Osteocyte (in vitro differentiated cells): ENCODE measurements at places on chromosomes 4 and X.

- no peak for DNase-seq
Measured at GRCh38 chr4:74529284-74530041, 84.5 kb downstream of the AREG start.

DNA sequence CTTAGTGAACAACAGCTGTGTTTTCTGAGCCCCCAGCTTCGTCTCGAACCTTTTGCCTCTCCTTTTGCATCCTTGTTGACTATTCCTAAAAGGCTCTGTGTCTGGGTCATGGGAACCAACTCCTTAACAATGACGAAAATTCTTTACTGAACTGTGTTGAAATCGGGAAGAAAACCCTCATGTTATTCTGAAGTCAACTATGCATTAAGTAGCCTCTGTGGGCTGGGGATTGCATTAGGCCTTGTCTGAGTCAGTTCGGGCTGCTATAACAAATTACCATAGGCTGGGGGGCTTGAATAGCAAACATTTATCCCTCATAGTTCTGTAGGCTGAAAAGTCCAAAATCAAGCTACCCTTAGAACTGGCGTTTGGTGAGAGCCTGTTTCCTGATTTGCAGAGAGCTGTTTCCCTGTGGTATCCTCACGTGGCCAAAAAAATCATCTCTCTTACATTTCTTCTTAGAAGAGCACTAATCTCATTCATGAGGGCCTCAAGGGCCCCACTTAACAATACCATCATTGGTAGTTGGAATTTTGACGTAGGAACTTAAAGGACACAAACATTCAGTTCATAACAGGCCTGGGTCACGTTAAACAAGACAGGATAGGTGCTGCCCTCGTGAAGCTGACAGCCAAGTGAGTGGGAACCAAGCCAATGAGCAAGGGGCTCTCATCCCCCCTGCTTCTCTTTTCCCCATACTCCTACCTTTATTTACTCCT is 75.9 kb downstream of the CLNK start:
- DNase-seq: no peak

DNA sequence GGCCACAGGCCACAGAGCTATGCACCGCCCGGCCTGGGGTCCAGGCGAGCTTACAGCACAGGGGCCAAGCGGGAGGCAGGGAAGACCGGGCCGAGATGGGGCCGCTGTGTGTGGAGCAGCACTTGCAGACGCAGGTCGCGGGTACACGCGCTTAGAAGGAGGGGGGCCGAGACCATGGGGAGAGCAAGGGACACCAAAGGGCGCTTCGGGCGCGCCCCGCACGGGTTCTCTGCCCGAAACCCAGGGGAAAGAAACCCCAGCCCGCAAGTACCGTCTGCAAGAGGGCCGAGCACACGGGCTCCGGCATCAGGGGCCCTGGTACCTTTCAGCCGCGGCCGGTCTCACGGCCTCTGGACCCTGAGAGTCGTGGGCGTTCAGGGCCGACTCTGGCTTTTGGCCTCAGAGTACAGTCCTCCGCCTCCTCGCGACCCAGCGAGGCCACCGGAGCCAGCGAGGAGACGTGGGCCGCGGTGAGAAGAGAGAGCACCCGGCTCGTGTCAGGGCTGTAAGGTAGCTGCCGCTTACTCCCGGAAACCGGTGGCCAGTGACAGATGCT is 342 bp downstream of the EOLA2 start:
- DNase-seq: no peak

- DNase-seq: no peak
Measured at GRCh38 chr4:148438047-148438446, 4.2 kb downstream of the NR3C2 start.

- DNase-seq: peak; percentile 86
Measured at GRCh38 chr4:337932-338758, 531 bp downstream of the ZNF141 start.

DNA sequence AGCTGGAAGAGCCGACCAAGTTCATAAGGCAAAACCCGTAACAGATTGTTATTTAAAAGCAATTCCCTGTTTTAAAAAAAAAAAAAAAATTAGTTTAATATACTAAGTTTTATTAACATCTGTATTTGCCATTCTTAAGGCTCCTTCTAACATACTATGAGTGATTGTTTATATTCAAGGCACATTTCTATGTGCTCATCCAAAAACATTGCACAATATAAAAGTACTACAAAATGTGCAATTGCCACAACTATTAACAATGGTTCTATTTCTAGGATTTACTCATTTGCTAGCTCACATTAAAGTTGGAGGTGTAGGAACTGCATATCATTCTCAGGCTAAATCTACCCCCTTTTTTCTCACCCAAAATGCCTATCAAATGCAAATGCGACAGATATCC is 46.1 kb downstream of the CNOT6L start:
- DNase-seq: no peak

- no peak for DNase-seq
Measured at GRCh38 chrX:122572461-122572860, 611.6 kb upstream of the GRIA3 start.

GRCh38 chr4:146302822-146303221 is 88.5 kb downstream of the REELD1 start:
- no peak for DNase-seq

DNA sequence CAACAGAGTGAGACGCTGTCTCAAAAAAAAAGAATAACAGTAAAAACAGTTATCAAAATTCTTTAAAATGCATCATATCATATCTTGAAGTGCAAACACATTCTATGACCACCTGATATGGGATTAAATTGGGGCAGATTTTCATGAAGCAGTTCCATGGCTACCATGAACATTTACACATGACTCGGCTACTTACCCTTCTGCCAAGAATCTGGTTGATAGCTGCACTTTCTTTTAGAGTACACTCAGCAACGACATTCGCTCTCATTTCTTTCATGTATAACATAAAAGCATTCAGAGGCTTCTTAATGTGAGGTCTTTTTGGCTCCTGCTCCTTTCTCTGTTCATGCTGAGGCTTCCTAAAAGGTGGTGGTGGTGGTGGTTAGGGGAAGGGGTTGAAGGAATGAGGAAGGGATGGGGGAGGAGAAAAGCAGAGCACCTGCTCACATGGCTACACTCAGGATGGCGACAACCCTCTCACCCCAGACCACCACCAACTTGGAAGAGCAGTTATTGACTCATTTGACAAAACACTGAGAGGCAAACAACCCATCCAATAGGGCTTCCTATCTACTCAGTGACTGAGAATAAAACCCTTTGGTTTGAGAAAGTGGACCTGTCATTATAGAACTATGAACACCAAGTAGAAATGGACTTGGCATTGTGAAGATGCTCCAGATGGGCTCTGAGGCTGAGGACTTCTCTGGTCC is 88.5 kb downstream of the HADH start:
- DNase-seq: no peak

DNA sequence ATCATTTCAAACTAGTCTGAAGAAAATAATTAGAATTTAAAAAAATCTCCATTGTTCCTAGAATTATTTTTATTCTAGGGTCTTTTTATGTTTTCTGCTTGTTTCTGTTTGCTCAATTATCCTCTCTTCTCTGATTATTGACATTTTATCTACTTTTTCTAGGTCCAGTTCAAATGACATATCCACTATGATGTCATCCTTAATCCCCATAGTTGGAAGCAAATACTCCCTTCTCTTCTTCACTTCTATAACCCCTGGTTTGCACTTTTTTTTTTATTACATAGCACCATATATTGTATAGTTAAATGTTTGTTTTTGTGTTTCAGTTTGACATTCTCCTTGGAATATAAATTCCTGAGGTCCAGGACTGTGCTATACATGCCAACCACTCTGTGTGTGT is 82.6 kb downstream of the CT47B1 start:
- no peak for DNase-seq

GRCh38 chr4:31737419-31737818 is 1017.2 kb downstream of the PCDH7 start:
- DNase-seq: no peak

GRCh38 chr4:184890499-184890898 is 64.7 kb upstream of the ACSL1 start:
- DNase-seq: no peak

GRCh38 chrX:793216-793770 is 162.7 kb downstream of the SHOX start:
- peak; percentile 66 for DNase-seq

DNA sequence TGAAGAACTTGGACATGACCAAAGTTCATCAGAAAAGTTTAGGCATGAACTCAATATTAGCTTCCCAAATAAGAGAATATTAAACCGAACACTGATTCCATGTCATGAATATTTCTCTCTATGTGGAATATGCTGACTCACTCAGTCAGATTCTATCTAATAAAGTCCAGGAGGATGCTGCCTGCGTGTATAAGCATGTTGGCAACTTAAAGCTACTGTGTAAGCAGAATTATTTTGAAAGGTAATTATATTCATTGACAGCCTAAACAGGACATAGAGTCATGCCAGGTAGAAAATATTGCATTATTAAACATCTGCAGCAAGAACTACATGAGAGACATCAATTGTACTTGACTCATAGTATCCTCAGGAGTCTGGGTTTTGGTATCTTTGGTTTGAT is 367.9 kb upstream of the SPOCK3 start:
- DNase-seq: no peak

DNA sequence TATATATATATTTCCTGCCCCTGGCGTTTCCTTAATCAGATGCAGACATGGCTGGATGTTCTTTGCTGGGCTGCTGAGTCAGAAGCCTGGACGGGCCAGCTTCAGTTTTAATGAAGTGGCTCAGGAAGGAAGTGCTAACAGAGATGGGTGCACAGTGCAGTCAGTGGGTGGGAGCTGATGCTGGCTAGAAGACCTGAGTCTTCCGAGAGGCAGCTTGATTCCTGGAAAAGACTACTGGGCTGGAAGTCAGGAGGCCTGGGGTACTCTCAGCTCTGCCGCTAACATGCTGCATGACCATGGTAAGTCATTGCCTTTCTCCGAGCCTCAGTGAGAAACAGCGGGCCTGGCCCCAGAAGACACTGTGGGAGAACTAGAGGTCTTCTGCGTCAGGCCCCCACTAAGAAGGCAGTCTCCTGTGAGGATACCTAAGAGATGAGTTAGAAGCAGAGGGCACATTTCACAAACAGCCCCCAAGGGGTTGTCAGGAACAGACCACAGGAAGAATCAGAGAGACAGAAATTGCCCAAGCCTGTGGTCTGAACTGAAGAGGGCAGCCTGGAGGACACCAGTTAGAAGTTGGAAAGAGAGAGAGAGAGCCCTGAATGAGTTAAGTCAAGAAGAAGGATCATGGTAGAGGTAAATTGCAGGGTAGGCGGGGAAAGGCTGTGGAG is 8.3 kb upstream of the CD40LG start:
- DNase-seq: no peak

- no peak for DNase-seq
Measured at GRCh38 chrX:148562846-148563245, 62.4 kb downstream of the AFF2 start.

DNA sequence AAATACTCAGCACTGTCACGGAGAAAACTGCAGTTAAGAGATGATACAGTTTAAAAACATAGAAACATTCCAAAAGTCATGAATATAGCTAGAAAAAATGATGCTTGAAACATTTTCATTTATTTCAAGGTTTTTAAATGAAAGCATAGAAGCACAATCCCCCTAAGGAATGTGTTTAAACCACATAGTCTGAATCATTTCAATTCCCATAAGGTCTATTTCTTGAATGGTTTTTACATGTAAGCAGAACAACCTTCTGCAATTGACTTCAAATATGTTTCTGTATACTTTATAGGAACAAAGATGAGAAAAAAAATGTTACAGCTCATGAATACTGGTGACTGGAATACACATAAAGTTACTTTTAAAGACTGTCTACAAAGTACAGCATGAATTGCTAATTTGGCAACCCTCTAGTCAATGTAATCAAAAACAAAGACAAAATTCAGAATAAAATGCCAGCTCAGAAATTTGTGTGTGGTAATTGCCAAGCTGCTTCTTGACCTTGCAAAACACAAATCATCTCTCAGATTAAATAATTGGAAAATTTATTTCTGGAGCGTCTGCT is 886.4 kb upstream of the ADGRL3 start:
- no peak for DNase-seq

DNA sequence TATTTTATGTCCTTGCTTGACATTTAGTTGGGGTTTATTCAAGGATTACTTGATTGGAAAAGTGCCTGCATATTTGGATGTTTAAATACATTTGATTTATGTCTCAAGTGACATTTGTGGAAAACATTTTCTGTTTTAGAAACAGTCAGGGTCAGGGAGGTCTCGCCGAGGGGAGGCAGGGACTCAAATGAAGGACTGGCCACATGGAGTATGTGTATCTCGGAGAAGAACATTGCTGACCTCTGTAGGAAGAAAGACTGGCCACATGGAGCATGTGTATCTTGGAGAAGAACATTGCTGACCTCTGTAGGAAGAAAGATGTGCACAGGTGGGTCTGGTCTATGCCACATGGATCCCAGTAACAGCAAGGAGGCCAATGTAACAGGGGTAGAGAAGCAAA is 233.6 kb downstream of the TRIML1 start:
- no peak for DNase-seq

DNA sequence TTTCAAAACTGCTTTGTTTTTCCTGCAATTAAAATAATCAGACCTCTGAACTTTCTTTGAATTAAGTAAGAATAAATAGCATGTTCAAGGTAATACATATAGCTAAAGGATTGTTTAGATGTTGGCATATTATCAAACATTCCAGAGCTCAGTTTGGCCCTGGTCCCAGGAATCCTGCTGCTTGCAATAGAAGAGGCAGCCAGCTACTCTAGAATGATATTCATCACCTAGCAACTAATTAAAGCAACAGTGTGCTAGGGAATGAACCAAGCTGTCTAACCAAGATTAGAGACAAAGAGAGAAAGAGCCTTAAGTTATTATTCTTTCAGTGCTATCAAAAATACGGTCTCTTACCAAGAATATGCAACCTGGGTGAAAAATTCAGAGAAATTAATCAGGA is 460.9 kb downstream of the GABRG1 start:
- DNase-seq: no peak

- DNase-seq: no peak
Measured at GRCh38 chrX:45803383-45803921, 602.8 kb upstream of the DIPK2B start.

DNA sequence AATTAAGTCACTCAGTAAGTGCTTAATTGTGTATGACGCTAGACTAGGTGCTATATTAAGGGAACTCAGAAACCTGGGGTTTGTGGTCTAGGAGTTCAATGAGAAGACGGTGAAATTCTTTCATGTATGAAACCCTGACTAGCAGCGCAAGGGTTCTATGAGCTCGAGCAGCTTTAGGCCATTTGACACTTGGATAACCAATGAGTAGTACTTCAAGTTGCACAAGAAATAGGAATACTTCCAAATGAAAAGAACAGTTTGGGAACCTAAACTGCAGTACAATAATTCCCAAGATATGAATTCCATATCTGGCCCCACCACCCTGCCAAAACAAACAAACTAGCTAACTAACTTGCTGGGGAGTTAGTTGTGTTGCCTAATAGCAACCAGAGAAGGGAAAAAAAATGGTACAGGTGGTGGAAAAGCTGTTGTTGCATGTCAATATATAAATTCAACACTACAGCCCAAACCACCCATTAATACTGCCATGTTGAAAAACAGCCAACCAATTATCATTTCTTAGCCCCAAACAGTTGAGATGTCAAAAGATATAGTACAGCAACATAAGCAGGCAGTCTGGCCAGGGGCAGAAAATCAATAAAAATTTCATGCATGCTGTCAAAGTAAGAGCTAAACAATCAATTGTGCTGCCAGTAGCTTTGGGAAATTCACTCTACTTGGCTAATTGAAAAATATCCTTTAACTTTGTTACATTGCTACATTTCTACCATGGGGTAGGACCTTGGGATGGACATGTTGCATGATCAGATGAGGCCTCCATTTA is 54.6 kb upstream of the MCF2 start:
- no peak for DNase-seq
